B cell (primary cell): ENCODE measurements at places on chromosomes 11 and 22. TPM values are rescaled to one million over a fixed set of nuclear protein-coding genes. Genes with fewer than 3 reads are reported as not detected.
A peak's percentile ranks its signal among the peaks of the same experiment; 100 is the strongest.

The PKP3 gene
- 0.39 TPM in 1 of 2 replicates, not detected in the other for total RNA-seq

The MS4A4E gene
- 0.42 TPM in 1 of 2 replicates, not detected in the other for total RNA-seq

The GDPD4 gene
- total RNA-seq, result not detected in 2 replicates

The A4GALT gene
- total RNA-seq, result 6.1 and 6.9 TPM in 2 replicates

The FXYD2 gene
- 13.5 and 19.5 TPM in 2 replicates for total RNA-seq

The HEPN1 gene
- not detected in 2 replicates for total RNA-seq

The SAA1 gene
- total RNA-seq, result not detected in 2 replicates

The GAL3ST3 gene
- not detected in 2 replicates for total RNA-seq

DNA sequence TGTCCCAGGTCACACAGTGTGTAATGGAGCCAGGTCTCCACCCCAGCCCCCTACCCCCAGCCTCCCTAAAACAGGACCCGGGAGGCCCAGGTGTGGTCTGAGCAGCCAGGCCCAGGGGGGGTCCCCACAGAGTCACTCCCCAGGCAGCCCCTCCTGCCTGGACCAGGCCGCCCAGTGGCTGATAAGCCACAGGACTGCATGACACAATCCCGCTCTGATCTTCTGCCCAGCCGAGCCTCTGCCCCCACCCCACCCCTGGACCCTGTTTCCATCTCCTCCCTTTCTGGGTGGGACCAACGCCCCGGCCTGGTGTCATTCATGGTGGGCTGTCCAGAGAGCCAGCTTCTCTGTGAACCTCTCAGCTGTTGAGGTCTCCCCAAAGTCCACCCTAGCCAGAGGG lies 7.8 kb upstream of the LIF start:
- no peak for DNase-seq

- no peak for DNase-seq
These were observed 54.6 kb downstream of the CTSC start for GRCh38 chr11:88282747-88283515.

GRCh38 chr11:29051935-29052334 lies 943.7 kb downstream of the METTL15 start:
- no peak for DNase-seq

DNA sequence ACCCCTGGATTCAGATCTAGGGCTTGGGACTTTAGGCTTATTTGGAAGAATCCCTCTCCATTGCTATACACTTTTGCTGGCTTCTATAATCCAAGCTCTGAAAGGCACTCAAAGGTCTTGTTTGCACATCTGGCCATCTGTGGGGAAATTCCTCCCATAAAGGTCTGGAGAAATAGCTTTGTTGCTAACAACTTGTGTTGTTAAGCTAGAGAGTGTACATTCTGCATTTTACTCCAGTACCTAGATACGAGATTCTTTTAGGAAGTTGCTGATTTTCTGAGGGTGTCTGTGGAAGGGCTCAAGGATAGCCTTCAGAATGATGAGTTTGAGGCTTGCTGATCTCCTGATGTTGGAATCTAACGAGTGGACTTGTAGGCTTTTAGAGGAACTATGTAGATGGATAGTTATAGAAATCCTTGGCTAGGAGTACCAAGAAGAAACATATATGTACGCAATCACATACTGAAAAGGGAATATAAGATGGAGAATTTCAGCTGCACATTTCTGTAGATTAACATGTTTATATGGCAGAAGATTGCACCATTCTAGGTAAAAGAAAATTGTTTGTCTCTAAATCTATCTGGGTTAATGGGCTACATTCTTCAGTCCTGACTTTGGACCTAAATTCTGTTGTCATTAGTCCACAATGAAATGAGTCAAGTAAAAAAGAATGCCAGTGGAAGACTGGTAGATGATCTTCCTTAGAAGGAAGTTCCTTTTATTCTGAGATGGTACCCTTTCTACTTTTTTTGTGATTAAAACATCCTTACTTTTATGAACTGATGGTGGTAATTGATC lies 51.0 kb downstream of the UBASH3B start:
- DNase-seq, result no peak

GRCh38 chr11:8834379-8834778 lies 76.6 kb upstream of the AKIP1 start:
- DNase-seq, result no peak

DNA sequence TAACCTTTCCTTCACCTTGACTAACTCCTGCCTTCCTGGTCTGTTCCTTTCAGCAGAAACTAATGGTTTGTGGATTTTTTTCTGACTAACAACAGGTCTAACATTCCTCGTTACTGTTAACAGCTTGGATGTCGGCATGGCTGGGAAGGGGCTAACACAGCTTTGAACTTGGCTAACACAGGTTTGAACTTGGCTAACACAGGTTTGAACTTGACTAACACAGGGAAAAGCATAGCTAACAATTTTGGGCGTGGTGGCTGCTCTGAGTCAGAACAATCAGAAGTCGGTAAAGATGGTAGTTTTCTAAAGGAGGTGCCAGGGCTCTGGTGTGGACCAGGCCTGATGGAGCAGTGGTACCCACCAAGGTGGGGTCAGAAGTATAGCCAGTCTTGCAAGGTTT lies 16.1 kb downstream of the MIAT start:
- peak; percentile 38 for DNase-seq

DNA sequence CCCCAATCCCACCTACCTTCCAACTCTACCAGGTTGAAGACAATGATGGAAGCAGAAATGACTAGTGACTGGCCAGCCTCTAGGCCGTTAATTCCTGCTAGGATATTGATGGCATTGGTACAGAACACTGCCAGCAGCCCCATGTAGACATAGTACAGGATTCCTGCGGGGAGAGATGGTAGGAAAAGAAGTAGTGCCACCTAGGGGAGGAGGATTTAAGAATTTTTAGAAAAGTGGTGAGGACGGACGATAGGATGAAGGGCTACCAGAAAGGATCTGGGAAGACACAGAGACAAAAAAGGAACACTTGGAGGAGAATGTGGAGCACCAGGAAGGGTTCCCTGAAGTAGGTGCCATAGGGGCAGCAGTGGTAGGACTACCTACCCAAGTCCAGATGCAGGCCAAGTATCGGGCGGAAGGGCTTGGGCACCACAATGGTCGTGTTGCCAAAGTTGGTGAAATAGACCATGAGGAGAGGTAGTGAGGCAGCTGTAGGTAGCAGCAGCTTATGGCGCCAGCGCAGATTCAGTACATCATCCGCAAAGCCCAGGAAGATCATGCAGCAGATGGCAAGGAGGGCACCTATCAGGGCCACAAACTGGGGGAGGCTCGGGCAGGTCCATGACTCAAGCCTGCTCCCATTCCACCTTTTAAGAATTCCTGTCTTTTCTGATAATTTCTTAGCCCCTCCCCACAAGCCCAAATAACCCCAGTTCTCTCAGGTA lies 1.2 kb downstream of the DPAGT1 start:
- DNase-seq, result no peak

GRCh38 chr22:22042009-22042408 lies 59.4 kb upstream of the TOP3B start:
- no peak for DNase-seq

DNA sequence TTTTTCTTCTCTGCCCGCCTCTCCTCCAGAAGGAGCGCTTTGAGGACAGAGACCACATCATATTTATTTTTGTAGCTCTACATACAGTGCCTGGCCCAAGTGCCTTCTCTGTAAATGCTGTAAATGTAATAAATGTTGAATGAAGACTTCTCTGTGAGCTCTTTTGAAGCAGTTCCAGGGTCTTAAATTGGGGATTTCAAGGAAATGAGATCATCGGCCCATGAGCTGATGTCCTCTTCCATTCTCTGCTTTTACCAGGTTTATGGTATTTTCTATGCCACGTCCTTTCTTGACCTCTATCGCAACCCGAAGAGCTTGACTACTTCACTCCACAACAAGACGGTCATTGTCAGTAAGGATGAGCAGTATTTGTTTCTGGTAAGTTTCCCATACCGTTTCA lies 165.7 kb upstream of the SORL1-AS1 start:
- DNase-seq, result no peak

GRCh38 chr11:111000400-111001080 lies 245.0 kb upstream of the POU2AF2 start:
- no peak for DNase-seq

DNA sequence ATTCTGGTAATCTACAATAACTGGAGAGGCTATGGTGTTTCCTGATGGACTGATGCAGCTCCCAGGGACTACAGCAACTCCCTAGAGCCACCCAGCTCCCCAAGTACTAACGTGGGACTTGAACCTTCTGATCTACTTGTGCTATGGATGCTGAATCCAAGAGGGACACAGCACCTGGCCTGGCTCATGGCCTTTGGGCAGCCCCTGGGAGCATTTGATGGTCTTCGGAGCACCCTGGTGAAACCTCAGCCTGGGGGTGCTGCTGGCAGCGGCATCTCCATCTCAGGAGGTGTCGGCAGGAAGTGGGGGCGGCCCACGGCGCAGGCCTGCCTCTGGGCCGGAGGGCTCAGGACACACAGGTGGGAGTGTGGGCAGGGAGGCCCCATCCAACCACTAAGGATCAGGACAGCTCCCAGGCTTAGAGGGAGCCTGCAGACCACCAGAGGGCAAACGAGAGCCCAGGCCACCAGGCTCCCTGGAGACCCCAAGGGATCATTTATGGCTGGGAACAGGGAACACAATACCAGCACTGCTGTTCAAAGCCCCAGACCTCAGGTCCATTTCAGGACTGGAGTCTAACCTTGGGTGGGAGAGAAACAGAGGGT lies 8.7 kb downstream of the EHD1 start:
- peak; percentile 37 for DNase-seq

GRCh38 chr11:47483457-47483856 lies 34.5 kb upstream of the RAPSN start:
- DNase-seq, result no peak
